NCI-H1417 treated with DMSO at 0.1 percent for 48 hours (cell line): ENCODE measurements at places on chromosomes 3 and 15.
A peak's percentile ranks its signal among the peaks of the same experiment; 100 is the strongest.

DNA sequence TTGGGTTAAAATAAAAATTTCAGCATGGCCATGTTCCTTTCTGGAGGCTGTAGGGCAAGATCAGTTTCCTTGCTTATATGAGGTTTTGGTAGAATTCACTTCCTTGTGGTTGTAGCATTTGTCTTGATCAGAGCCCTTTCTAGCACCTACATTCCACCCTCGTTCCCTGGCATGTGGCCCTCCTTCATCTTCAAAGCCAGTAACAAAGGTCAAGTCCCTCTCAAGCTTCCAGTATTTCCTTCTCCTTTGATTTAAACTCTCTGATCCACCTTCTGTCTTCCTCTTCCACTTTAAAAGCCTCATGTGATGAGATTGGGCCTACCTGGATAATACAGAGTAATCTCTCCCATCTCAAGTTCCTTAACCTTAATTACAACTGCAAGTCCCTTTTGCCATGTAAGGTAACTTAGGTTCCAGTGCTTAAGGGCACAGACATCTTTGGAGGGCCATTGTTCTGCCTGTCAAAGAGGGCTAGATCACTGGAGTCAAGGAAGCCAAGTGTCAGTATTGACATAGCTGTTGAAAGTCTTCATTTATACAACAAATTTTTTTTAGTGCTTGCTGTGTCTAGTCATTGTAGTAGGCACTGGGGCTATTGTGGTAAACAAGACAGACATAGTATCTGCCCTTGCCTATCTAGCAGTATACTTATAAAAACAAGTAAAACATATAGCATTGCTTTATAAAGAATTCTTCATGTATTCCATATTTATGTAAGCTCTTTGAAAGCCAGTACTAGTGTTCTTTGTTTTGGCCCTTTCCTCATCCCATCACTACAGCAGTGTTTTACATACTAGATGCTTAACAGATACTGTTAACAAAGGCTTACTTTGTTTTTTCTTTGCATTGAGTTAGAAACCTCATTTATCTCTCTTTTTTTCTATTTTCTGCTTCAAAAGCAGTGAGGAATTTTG, 40.7 kb downstream of the GLCE start:
- DNase-seq, result no peak

GRCh38 chr3:115284980-115285379, 137.9 kb upstream of the ZBTB20 start:
- no peak for DNase-seq

GRCh38 chr3:140508550-140508949, 169.3 kb upstream of the TRIM42 start:
- no peak for DNase-seq

- no peak for DNase-seq
Measured at GRCh38 chr3:143200001-143200924, 80.7 kb downstream of the CHST2 start.

DNA sequence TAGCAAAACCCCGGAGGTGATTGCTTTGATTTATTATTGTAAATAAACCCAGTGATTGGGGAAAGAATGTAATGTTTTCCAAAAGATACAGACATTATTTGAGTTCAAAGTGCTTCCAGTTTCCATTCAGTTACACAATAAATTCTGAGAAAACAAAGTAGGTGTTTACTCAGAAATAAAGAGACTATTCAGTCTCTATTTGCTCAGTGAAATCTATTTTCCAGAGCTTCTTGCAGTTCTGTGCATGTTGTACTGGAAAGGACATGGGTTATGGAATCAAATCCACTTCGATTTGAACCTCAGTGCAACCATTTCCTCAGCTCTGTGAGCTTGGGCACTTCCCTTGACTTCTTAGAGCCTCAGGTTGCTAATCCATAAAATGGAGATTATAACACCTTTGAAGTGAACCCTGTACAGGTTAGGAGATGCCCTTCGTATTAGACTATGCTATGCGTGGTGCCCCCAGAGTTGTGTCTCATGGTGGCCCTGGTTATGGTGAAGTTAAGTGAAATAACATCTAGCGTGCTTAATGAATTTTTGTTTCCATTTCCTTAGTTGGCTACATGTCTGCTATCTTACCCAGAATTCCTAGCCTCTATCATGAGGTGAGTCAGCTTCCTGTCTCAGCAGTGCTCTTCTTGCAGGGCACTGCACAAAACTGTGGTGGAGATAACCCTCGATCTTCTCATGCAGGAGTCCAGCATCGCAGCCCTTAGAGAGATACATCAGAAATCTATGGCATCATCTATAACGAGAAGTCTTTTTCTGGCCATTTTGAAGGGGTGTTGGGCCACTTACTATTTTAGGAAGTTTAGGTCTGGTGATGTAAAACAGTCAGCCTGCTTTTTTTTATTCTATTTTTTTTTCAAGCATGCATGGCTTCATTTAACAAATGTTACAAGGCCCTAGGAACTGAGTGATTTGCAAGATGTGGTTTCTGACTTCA, 97.7 kb downstream of the RPL39L start:
- DNase-seq, result no peak

DNA sequence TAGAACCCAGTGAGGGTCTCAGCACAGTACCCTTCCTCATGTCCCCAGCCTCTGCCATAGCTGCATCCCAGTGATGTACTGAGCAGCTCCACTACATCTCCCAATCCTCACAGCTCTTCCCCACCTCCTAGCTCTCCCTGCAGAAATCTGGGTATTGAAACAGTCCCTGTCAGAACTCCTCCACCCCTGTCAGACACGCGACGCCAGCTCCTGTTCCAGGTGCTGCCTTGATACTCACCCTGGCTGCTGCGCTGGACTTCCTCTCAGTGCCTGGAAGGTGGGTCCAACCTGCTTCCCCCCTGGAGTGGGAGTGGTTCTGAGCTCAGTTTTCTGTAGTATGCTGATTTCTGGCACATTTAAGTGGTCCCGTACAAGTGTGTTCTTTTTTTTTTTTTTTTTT, 160.9 kb upstream of the SLCO3A1 start:
- DNase-seq, result no peak

GRCh38 chr3:103056542-103056941, 621.7 kb downstream of the ZPLD1 start:
- DNase-seq, result no peak

DNA sequence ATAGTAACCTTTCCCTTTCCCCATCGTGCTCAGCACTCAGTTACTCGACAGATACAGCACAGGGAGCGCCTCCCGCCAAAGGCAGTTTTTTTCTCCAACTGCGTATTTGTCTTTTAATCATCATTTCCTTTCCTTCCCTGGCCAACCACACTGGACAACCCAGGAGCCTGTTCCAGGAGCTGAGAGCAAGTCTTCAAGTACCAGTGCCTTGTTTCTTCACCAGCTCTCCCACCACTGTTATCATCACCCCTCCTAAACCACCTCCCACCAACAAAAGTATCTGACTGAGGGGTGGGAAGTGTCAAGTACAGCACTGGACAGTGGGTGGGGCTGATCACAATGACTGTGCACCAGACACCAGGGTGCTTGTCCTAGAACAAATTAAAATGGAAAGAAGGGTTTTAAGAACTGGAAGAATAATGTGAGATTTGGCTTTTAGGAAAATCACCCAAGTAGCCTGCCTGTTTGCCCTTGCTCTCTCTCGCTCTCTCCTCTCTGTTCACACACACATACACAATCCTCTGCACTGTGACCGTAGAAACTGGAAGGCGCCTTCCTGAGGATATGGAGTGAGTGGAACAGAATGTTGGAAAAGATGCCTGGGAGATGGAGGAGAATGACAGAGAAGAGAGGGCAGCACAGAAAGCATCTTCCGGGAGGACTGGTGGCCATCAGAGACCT, 126.3 kb downstream of the TNIK start:
- DNase-seq, result no peak

DNA sequence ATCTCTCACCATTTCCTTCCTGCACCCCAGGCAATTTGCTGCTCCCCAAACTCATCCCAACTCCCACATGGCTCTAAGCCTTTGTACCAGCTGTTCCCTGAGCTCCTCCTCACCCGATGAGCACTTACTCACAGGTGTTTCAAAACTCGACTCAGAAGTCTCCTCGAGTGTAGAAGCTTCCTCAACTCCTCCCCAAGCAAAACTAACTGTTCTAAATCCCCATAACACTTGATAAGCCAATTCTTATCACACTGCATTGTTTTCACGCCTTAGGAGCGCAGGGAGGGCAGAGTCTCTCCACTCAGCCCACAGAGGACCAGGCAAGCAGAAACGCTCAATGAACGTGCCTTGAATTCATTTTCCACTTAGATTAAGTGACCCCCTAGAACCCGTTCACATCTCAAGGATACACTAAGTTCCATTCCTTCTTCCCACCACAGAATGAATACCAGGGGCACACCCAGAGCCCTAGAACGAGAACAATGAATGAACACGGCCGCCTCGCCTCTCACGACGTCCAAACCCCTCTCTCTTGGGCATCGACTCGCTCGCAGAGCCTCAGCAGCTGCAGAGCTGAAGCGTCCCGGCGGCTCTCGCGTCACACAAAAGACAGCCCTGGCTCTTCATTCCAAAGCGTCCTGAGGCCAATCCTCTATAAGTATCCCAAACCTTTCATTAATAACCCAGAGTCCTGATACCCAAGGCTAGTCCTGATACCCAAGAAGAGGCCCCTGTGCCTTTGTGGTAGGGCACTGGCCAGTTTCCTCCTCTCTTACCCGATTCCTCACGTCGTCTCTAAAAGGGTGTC, 1.1 kb downstream of the RAF1 start:
- no peak for DNase-seq

GRCh38 chr3:149970716-149971402, at the start of gene PFN2:
Gene PFN2 (minus strand): TSS chr3:149970895. CDS start chr3:149970856, 39 bp downstream.
- peak; percentile 41 for DNase-seq

DNA sequence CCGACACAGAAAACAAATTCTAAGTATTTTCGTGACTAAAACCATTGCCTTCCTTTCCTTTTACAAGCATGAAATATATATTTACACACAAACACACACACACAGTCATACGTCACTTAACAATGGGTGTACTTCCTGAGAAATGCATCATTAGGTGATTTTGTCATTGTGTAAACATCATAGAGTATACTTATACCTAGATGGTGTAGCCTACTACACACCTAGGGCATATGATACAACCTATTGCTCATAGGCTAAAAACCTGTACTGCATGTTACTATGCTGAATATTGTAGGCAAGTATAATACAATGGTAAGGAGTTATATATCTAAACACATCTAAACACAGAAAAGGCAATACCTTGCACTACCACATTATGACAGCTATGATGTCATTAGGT, 28.6 kb downstream of the COL6A5 start:
- no peak for DNase-seq

GRCh38 chr15:74904190-74904805, 2.4 kb downstream of the FAM219B start:
- no peak for DNase-seq

DNA sequence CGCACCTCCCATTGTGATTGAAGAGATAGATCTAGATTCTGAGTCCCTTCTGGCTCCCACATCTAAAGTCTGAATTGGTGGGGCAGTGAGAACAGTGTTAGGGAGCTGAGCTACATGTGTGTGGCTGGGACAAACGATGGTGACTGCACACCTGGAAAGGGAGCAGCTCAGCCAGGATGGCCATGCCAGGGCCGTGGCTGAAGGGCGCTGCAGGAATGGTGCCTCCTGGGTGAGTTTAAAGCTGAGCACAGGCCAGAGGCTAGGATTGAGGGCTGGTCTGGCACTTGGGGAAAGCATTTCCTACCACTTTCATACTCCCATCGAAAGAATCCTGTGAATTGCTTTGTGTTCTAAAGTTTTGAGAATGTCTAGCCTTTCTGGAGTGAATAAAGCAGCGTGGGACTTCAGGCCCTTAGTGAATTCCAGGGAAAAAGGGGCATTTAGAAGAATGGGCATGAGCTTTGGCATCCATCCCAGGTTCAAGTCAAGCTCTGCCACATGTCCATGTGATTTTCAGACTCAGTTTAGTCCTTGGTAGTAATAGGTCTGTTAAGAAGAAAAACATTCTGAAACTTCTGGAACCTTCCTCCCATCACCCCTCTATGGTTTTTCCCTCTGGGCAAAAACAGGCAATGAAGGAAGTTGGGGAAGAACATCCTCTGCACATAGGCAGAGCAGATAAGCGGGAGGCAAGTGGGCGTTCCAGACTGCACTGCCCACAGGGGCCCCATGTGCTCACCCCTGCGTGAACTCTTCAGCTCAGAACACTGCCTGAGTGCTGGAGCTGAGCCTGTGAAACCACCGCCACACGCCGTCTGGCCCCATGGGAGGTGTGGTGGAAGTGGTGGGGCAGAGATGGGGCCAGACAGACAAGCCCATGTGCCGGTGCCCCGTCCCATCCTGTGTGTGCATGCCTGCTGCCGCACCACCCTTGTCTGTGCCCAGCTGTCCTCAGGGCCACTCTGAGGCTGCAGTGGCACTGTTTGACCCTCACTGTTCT, 12.9 kb upstream of the CPNE9 start:
- DNase-seq, result no peak

DNA sequence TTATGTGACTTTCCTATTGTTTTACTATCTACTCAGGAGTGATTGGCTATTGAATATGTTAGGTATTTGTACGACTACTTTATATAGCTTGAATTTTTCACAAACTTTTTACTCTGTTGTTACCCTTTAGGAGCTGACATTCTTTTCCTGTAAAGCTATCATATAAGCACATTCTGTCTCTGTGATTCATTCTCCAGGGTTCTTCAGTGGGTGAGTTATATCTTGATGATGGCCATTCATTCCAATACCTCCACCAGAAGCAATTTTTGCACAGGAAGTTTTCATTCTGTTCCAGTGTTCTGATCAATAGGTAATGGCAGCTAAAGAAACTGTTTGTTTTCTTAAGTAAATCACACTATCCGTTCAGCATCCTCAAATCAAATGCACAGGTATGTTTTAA, 10.1 kb upstream of the CAPN3 start:
- no peak for DNase-seq
